ENCODE measurements at places on chromosomes 16 and 17. TPM values are rescaled to one million over a fixed set of nuclear protein-coding genes. Genes with fewer than 3 reads are reported as not detected.

DNA sequence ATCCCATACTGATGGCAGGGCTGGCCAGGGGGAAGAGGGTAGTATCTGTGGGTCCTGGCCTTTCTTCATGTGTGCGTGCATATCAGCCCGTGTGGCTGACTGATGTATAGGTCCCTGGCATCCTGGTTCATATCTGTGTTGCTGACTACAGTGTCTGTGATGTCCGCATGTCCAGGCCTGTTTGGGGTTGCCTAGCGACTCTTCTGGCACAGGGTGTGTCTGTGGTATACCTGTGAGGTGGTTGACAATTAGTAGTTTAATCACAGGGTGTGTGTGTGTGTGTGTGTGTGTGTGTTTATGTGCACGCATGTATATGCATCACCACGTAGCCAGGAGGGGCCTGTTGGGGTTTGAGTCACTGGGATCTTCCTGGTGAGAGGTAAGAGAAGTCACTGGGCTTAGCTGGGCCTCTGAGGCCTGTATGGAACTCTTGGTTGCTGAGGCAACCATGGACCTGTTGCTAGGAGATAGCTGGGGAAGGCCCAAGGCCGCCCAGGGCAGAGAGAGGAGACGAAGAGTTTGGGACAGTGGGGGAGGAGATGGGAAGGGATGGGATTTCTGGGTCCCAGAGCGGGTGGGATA lies 603 bp upstream of the TMEM95 start:
- ATAC-seq = no peak

DNA sequence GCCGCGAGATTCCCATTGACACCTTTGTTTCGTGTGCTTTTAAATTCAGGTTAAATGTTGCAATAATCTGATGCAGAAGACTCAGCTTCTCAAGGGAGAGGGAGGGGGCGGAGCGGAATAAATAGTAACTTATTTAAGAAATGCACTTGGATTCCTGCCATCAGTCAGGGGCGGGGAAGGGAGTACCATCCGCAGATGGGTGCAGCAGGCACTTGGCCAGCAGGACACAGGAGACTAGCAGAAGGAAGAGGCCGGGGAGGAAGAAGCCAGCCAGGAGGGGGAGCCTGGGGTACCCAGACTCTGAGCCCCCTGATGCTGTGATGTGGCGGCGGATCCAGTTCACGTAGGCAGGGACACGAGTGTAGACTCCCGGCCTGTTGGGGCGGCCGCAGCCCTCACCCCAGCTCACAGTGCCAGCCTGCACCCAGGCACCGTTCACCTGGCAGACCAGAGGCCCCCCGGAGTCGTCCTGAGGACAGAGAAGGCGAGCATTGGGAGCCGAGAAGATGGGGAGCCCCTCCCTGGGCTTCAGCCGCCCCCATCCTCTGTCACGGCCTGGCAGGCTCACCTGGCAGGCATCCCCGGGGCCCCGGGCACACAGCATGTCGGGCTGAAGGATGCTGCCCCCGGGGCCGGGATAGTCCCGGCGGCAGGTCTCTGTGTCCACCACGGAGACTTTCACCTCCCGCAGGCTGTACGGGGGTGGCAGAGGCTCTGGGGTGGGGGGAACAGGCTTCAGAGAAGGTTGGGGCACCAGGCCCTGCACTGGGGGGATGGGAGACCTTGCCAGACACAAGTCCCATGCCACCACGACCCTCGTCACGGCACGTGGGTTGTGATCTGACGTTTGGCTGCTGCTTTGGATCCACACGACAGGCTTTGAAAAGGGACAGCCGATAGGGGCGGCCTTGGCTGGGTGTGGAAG lies 3.2 kb downstream of the TPSG1 start:
- no peak for ATAC-seq

DNA sequence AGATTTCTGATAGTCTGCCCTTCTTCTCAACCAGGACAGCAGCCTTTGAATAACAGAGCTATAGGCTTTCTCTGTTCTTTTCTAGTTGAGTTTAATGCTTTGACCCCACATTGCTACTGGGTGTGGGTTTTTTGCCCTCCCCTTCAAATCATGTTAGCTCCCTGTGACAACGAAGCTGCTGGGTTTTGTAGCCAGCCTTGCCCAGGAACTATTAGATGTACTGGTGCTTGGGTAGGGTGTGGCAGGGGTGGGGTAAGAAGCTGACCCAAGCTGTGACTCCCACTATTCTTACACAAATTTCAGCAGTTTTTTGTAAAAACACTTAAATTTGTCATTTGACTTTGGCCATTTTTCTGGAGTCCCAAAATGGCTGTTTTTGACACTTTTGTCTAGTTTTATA lies 69.7 kb downstream of the NLK start:
- ATAC-seq = peak; percentile 7

CCL18 gene
- total RNA-seq = not detected

DNA sequence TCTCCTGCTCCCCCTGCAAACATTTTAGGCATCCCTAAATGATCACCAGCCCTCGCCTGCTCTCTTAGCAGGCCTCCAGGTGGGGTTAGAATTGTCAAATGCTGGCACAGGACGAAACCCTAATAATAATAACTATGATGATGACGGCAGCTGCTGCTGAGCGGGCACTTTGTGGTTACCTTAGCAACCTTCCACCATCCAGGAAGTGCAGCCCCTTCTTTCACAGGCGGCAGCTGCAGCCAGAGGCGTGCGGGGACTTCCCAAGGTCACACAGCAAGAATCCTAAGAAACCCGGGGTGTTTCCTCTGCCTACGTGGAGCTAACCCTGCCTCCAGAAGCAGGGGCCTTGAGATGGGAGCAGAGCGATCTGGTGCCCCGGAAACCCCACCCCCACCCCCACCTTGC lies 22.4 kb upstream of the EIF1 start:
- peak; percentile 76 for ATAC-seq

- peak; percentile 62 for ATAC-seq
These were observed 11.9 kb downstream of the PIEZO1 start for GRCh38 chr16:88772871-88773811.

GRCh38 chr17:55062921-55063320 lies 94.4 kb downstream of the STXBP4 start:
- no peak for ATAC-seq

- ATAC-seq = no peak
These were observed 48.6 kb downstream of the SLC39A11 start for GRCh38 chr17:73043686-73044581.

KRTAP4-2 gene
- total RNA-seq = not detected

DNA sequence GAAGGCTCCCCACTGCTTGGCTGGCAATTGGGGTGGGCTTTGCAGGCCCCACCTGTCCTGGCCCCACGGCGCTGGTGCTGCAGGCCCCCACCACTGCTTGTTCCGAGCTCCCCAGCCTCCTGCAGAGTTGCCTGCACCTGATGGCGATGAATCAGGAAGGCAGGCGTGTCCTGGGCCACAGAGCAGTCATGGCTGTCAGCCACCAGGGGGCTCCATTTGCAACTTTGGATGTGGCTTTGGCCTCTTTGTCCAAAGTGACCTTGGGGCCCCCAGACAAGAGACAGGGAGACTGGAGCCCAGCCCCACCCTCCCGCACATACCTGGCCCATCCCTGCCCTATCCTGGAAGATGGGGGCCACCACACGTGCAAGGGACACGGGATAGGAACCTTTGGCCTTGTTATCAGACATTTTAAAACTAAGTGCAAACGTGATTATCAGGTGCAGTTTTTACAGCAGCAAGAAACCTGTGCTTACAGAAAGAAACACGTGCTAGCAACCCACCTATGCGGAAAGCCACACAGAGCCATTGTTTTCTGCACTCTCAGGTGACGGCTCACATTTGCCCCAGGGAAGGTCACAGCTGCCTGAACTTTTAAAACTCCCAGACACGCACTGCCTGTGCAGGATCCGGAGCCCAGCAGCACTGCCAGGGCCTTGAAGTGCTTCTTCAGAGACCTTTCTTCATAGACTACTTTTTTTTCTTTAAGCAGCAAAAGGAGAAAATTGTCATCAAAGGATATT lies at the start of gene DNASE1:
Gene DNASE1 (plus strand): TSS at position 443 of the 743 bp plus-strand sequence. CDS start 683 bp downstream, outside the sequence.
- ATAC-seq = peak; percentile 78

DNA sequence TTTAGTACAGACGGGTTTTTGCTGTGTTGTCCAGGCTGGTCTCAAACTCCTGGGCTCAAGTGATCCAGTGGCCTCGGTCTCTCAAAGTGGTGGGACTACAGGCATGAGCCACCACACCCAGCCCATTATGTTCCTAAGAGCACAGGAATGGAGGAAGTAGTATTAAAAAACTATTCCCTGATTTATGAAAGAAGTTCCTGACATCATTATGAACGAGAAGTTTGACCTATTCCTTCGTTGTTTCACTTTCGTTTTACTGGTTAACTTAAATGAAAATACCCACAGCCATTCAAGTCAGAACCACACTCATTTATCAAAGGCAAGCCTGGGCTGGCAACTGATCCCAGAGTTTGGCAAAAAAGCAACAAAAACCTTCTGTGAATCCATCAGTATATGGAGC lies 13.5 kb upstream of the CBX4 start:
- ATAC-seq = peak; percentile 43

DNA sequence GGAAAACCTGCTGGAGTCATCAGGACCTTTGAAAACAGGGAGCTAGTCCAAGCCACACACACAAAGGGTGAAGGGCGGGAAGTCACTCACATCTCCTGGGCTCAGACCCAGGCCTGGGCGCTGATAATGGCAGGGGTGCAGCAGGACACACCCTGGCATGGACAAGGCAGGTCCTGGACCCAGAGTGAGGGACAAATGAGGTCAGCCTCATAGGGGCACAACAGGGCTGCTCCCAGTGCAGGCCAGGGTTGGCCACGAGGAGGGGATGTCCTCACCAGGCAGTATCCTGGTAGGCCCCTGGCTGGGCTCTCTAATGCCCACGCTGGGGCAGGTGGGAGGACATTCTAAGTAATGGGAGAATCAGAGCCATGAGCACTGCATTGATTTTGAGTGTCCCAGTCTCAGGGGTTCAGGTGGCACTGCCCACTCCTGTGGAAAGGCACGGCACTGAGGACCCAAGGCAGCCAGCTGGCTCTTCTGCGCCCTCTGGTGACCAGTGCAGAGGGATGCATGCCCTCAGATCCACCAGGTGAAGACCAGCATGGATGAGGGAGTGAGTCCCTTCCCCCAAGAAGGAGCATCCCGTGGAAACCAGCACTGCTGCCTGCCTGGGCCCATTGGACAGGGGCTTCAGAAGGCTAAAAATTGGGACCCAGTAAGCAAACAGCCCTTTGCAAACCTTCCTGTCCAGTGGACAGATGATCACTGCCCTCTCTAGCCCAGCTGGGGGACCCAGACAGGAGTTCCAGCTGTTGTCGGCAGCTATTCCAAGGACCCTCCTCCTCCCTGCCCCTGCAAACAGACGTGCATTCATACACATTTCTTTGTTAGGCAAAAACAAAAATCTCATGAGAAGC lies 23.4 kb upstream of the SREBF1 start:
- ATAC-seq = peak; percentile 90

MGAT5B gene
- total RNA-seq = 16.8 TPM

DNA sequence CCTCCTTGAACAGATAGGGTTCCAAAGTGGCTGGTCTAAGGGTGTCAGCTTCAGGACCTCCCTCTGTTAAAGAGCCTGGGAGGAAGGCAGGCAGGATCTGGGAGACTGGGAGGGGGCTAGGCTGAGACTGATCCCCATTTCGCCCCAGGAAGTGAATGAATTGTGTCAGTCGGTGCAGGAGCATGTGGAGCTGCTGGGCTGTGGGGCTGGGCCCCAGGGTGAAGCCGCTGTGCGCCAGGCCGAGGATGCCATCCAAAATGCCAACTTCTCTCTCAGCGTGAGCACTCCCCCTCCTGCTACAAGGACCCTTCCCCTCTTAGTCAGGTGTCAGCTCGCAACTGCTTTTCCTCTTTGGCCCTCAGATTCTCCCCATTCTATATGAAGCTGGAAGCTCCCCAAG lies 6.1 kb downstream of the CARMIL2 start:
- no peak for ATAC-seq

- ATAC-seq = peak; percentile 12
These were observed 44.4 kb downstream of the IRX3 start for GRCh38 chr16:54242199-54242598.

SLC35G6 gene
- 0.73 TPM for total RNA-seq

All from motor neuron (in vitro differentiated cells).